Activated T-cell treated with anti-CD3 and anti-CD28 coated beads for 24 hours (primary cell): ENCODE measurements at places on chromosomes 1 and 21.

GRCh38 chr1:69671363-69672010 lies 103.8 kb downstream of the LRRC7 start:
- DNase-seq = no peak

DNA sequence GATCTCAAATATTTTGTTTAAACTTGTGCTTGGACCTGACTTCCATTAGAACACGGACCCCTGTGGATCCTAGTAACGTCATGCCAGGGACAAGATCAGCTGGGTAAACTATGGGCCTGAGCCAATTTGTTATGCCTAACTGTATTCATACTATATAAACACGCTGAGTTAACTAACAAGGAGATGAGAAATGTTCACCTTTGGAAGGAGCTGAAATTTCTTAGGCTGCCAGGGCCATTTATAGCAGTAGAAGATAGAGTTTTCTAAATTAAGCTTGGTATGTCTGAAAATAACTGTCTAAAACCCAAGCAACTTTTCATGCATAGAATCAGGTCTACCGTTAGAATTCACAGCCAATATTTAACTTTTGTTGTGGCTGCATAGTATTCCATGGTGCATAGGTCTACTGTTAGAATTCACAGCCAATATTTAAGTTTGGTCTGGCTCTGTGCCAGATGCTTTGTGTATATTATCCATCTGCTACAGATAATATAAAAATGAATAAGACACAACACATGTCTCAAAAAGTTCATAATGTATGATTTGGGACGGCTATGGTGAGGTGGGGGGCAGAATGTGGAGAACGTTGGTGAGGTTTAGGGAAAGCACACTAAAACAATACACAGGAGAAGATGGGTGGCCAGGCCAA lies 61.5 kb downstream of the NMNAT2 start:
- DNase-seq = no peak

DNA sequence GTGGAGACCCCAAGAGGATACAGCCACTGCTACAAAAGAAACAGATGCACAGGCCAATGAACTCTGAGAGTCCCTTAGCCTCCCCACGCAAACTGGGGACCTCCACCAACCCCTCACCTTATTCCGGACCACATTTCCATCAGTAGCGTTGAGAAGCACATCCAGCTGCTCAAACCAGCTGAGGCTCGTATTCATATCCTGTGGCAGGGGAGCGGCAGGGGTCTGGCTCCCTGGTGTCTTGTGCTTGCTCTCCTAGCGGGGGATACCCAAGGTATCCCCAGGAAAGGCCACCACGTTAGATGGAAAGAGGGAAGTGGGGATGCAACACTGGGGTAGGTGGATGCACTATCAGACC lies 481 bp downstream of the CCDC163 start:
- no peak for DNase-seq

DNA sequence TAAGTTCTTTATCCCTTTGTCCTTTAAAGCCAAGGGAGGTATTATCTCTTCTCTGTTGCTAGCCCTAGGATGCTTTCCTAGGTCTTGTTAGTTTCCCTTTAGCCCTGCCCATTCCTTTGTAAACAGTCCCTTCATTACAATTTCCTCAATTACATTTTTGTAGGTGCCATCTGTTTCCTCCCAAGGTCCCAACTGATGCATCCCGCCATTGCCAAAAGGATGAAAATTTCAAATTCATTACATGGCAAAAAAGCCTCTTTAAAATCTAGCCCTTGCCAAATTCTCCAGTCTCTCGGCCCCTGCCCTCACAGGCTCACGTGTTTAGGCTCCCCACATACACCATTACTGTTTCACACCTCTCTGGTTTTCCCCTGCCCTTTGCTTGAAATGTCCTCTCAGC lies 151.9 kb upstream of the C1orf87 start:
- DNase-seq = no peak

DNA sequence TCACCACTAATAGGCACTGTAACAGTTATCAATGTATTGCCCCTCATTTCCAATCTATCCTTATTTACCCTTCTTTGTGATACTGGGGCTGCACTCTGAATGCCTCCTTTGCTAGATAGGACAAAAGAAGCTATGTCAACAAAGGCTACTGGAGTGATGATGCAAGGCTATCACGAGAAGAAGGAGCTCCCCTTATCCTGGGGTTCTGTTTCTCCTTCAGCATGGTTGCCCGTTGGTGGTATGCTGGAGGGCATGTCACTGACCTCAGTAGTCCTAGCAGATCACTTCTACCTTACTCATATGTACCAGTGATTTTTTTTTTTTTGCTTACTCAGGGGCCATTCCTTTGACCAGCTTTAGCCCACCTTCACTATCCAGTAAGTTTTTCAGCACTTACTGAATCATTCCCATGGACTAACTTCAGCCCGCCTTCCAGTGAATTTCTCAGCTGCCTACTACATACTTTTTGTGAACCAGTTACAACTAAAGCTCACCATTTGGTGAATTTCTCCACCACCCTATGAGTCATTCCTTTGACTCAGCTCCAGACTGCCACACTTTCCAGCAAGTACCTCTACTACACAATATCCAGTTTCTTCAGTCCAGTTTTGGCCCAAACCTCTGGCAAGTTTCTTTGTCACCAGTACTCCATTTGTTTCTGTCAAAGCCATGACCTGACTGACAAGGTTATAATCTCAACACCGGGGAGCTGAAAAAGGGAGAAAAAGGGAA lies 944.5 kb downstream of the KCNT2 start:
- DNase-seq = no peak

DNA sequence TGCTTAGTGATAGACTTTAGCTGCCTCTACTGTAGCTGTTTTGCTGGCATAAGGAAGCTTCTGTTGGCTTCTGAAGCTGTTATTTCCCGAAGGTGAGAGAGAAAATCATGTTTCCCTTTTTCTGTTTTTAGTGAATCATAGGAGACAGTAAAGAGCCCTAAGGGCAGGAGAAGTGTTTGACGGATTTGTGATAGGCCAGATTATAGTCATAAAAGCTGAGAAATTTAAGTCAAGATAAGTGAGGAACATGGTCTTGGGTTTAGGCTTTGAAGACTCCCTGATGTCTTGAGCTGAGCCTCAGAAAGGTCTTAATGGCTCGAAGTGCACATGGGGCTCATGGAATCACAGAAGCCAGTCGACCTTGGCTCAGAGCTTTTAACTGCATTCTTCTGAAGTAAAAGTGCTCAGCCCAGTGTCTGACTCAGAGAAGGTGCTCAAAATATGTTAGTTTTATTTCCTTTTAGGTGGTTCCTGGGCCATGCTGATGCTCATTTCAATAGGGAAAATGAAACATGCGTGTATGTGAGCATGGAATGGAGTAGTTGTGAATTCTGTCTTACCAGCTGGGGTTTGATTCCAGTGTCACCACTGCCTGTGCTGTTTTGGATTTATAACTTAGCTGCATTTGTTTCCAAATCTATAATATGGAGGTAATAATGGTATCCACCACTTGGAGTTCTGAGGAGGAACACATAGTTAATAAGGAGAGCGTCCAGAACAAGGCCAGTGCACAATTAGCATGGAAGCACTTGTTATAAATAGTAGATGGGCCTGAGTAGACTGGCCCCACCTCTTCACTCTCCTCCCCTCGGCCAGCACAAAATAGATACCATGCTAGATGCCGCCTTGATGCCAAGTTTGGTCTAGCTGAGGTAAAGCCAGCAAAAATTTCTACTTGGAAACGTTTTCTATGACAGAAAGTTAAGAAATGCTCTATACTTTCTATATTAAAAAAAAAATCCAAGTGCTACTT lies 99.2 kb downstream of the C1orf21 start:
- DNase-seq = no peak

GRCh38 chr1:223713546-223714420 lies 1.4 kb downstream of the CAPN2 start:
- no peak for DNase-seq

- no peak for DNase-seq
These were observed 197.6 kb downstream of the SIPA1L2 start for GRCh38 chr1:232432313-232432712.

DNA sequence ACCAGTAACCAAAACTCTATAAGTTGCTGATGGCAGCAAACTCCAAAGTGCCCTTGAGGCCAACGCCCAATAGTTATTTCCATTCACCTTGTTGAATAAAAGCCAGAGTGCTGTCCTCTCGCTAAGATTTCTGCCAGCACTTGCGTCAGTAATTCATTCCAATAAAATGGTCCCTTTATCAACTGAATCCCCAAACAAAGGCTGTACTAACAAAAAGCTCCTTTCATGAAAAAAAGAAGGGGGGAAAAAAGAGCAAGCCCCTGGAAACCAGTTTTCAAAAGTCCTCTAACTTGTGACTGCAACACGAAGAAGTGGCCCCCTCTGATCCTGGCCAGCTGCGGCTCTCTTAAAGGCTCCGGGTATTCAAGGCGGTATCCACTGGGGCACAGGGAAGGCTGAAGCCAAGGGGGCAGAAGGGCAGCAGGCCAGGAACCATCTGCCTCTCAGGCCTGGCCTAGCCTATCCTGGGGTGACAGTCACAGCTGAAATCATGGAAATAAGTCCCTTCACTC lies 55.8 kb upstream of the ZNF326 start:
- DNase-seq = no peak

GRCh38 chr1:25773441-25774125 lies 26.4 kb upstream of the SELENON start:
- DNase-seq = no peak
